ENCODE measurements at places on chromosomes 1 and 21. TPM values are rescaled to one million over a fixed set of nuclear protein-coding genes. Genes with fewer than 3 reads are reported as not detected.

GRCh38 chr1:54681358-54681757, 34.3 kb upstream of the TTC4 start:
- peak; percentile 28 for DNase-seq

DNA sequence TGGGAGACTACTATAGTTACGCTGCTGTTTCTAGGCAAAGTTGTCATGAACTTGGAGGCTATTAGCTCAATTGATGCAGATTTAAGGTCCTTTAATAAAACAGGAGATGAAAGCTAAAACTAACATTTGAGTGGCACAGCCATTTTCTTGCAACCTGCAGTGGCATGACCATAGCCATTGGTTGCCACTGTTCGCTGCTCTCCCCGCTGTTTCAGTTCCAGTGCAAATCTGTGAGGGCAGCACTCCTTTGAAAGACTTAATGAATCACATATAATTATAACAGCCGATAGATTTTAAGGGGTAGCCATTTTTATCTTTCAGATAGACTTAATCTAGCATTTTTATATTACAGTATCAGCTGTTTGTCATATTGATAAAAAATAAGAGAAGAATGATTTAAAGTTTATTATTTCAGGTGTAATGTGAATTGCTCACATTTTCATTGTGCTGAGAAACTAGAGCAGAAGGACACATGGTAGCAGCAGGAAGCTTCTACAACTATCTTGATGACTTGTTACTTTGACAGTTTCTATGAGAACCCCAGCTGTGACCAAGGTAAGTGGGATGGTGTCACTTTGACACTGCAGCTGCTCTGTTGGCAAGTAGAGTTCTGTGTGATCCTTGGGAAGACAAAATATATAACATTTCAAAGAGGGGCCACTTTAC, 203.7 kb downstream of the PLA2G4A start:
- no peak for DNase-seq

DNA sequence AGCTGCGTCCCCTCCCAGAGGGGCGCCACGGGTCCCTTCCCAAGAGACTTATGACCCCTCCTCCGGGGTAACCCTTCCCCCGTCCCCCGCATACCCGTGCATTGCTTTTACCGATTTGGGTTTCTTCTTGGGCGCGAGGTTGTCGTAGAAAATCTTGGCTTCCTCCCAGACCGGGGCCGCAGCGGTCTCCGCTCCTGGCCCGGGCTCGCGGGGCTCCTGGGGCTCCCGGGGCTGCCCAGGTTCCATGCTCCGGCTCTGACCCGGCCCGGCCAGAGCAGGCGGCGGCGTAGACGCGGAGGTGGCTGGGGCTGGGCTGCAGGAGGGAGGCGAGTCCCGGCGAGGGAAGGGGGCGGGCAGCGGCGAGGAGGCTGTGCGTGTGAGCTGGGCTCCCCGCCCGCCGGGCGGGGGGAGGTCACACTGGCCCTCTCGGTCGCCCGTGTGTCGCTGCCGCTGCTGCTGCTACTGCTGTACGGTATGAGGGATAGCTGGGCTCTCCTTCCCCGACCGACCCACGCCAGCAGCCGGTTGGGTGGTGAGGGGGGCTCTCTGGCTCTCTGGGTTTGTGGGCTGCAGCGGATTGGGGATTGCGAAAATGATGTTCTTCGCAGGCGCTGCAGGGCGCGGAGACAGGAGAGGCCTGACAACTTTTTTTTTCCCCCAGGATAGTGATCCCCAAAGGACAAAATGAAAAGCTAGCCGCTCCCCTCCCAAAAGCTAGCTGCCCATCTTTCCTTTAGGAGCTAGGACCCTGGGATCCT, at the start of gene NT5C1A:
Gene NT5C1A, minus strand, starts transcription at position 315 of the 758 bp plus-strand sequence. Its CDS starts 69 bp downstream, at position 246.
- DNase-seq, result no peak

- no peak for DNase-seq
These were observed 54.5 kb upstream of the MRPS6 start for GRCh38 chr21:34018910-34019309.

GRCh38 chr1:236870721-236871120, 75.6 kb downstream of the MTR start:
- DNase-seq, result no peak

DNA sequence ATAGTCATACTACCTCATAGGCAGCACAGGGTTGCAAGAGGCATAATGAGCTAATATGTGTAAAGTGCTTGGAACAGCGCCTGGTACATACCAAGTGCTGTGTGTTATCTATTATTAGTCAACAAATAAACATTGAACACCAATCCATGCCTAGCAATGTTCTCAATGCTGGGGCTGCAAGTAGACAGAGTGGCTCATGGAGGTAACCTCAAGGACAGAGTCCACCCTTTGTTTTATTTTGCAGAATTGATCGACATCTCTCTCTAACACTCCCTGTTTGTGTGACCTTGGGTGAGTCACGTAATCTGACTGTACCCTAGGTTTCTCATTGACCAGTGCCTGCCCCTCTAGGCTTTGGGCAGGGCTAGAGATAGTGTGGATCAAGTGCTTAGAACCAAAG, 164.0 kb upstream of the KLHDC7A start:
- no peak for DNase-seq

DNA sequence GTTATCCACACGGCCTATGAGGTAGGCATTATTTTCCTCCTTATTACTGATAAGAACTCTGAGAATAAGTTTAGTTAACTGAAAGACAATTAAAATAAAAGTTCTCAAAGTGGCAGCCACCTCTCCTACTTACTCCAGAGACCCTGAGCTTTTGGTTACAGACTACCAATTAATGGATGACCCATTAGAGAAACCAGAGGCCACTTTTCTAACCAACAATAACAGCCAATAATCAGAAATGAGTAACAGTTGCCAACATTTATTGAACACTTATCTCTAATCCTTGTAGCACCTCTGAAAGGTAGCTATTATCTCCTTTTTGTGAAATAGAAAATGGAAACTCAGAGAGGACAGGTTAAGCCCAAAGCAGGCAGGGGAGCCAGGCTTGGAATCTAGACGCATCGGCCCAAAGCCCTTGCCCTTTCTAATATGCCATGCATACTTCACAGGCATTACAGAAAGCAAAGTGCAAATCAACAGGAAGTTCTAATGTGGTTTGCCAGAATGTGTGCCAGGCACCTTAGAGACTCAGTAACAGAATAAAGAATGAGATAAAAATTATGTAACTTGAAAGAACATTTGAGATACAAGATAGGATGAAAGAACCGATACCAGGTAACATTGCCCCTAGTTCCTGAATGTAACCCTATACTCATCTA, 50.0 kb downstream of the BEND5 start:
- DNase-seq, result no peak

DNA sequence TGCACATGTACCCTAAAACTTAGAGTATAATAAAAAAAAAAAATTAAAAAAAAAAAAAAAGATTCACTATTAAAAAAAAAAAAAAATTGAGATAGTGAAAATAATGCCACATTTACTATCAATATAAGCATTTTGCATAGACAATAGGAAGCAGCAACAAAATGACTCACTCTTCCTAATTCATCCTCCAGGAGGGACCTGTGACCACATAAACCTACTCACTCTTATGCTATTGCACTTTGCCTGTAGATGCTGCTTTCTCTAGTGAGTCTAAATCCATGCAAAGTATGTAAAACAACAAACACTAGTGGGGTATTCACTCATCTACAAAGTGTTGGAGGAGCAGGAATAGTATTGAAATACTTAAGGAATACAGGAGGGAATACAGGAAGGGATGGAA, 2.9 kb downstream of the OR10J5 start:
- no peak for DNase-seq

- DNase-seq, result no peak
These were observed 1.3 kb downstream of the AHDC1 start for GRCh38 chr1:27602462-27603308.

DNA sequence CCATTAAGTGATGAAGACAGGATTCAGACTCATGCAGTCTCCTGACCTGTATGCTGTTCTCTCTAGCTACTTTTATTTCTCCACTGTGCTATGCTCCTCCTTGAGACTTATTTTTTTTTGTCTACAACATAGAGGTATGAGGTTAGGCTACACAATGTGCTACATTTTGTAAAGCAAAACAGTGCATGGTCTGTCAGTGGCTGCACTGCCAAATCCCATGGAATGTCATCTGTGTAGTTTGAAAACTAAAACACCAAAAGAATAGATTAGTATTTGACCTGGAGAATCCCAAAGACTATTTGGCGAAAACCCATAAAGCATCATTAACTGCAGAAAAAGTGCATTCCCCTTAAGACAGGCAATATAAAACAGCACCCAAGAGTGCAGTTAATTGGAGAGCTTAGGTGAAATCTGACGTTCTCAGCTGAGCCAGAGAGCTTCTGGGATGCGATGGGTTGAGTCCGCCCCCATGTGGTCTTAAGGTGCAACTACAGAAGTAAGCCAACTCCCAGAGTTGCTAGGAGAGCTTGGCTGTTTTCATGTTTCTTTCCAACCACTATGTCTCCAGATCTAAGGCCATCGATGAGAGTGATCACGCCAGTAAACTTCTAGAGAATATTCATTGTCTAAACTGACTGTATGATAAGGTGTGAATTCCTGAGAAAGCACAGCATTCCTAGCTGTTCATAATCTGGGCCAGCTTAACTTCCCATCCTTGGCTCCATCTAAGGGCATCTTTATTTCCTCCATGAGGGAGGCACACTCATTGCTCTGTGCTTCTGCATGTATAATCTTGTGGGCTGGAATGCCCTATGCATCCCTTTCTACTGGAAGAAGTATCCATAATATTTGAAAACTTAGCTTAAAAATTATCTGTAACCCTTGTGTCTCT, 20.7 kb upstream of the CYP2J2 start:
- peak; percentile 36 for DNase-seq

DNA sequence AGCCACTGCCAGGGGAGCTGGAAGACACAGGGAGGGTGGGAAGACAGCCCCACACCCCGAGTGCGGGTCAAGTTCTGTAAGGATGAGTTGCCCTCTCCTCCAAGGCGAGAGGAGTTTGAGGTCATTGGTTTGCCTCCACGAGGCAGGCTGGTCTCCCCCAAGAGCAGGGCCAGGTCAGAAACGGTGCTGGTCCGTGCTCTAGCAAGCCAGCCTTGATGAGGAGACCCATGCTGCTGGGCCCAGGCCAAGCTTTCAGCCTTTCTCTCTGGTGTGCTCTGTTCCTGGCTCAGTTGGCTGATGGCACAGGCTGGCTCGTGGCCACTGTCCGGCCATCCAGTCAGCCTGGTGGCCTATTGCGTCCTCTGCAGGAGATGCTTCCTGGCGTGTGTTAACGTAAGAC, 12.0 kb upstream of the PCBP3 start:
- DNase-seq, result no peak

DNA sequence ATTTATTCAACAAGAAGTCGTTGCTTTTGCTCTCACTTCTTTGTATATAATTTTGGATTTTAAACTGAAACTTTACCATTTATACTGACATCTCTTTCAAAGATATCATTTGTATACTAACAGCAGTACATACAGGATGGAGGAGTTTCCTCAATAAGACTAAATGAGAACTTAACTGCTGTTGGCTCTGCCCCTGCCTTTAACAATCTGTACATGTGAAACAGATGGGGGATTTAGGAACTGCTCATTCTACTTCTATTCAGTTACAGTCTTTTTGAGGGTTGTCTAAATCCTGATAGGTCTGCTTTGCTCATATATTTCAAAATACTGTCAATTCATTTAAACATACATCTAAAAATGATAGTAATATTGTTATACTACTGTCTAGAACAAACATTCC, 663.2 kb downstream of the ADGRL2 start:
- DNase-seq, result no peak

DNA sequence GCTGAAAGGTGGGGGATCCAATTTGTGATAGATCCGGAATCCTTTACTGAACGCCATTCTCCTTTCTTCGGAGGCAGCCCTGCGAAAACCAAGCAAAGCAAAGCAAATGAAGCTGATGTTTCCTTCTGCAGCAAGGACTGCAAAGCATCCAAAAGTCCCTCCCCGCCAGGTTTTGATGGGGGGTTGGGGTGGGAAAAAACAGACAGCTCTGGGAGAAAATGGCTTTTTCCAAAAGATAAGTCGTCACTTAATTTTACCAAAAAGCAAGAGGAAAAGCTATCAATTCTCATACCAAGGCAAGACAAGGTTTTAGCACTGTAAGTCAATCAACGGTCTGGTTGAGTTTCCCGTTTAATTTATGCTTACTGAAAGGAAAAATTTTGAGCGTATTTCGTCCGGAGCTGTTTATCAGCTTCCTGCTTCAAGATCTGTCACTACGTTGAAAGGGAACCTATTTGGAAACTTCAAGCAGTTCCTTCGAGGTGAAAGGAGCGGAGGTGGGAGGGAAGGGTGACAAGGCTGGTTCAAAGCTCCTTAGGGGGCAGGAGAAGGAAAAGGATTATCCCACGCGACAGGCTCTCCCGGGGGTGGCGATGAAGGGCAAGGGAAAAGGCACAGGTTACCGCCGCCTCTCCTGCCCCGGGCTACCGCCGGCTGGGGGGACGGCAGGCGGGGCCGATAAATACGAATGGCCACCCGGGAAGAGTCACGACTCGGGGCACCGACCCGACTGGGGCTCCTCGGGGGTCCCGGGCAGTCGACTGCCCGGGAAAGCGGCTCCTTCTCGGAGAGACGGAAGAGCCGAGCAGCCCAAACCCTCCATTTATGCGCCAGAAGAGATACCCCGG, 750 bp downstream of the SYNJ1 start:
- DNase-seq, result no peak

GRCh38 chr1:175385316-175385715, 192.7 kb upstream of the KIAA0040 start:
- DNase-seq, result no peak

DNA sequence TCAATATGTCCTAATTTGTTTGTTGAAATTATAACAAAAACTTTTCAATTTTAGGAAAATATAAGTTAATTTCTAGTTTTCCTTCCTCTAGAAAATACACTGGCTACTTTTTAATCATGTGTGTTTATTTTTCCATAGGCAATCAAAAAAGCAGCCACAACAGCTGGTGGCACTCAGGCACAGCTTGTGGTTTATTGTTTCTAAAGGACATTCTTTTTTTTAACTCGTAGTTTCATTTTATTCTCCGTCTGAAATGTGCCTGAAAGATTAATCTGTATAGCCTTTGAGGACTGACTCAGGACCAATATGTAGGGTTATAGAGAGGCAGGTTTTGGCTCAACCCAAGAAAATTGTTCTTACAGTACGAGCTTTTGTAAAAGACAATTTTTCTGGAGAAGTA, 20.7 kb upstream of the STX12 start:
- no peak for DNase-seq

The CLSTN1 gene
- total RNA-seq, result 144 TPM

The DCDC2B gene
- total RNA-seq, result not detected

The GPR25 gene
- not detected for total RNA-seq

The C8A gene
- not detected for total RNA-seq

The C1orf53 gene
- total RNA-seq, result 14.0 TPM
